Islet precursor cell (in vitro differentiated cells): ENCODE measurements at places on chromosomes 6 and 20.
A peak's percentile ranks its signal among the peaks of the same experiment; 100 is the strongest.

- DNase-seq, result peak; percentile 84
These were observed 36.2 kb upstream of the MRPS18A start for GRCh38 chr6:43723737-43724295.

GRCh38 chr6:45047573-45047972 lies 280.6 kb upstream of the RUNX2 start:
- no peak for DNase-seq

GRCh38 chr6:32415521-32416019 lies 8.6 kb upstream of the BTNL2 start:
- DNase-seq, result peak; percentile 82

DNA sequence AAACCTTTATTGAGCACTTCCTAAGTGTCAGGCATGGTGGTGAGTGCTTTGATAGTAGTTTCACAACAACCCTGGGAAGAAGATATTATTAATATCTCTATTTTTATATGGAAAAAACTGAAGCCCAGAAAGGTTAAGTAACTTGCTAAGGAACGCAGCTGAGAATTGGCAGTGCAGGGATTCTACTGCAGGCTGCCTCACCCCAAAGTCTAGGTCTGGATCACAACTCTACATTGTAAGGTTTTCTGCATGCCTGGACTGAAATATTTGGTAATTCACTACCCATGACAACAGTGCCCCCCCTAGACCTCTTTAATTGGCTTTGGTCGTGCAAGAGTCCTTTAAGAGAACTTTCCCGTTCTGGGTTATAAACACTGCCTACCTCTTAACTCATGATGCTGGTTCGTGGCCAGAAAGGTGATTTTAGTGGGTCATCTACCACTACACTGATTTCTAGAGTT lies 67.1 kb upstream of the KCNQ5 start:
- DNase-seq, result peak; percentile 22

DNA sequence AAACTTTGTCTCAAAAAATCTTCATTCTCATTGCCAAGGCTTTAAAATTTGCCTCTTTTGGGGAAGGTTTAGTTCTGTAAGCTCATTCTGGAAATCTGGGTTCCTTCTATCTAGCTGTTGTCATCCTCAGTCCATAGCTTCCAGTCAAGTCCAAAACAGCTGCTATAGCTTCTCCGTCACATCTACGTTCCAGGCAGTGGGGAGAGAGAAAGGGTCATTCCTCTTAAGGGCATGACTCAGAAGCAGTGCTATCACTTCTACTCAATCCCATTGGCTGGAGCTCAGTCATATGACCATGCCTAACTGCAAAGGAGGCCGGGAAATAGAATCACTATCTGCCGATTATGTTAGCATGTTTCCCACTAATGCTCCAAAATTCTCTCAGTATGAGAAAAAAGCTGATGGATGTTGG lies 141.4 kb upstream of the PTPN1 start:
- DNase-seq, result no peak

DNA sequence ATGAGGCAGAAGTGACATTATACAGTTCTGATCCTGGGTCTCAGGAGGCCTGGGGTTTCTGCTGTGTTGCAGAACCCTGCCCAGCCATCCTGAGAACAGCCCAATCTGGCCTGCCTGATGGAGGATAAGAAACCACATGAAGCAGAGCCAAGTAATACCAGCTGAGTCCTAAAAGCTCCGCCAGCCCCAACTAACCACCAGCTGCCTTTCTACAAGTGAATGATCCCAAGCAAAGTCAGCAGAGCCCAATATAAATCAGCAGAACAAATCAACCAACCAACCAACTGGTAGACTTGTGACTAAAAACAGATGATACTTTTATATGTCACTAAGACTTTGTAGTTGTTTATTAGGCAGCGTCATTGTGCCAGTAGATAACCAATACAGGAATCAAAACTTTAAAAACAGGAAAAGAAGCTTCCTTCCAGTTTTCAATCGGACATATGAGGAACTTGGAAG lies 52.1 kb downstream of the SNX5 start:
- no peak for DNase-seq

GRCh38 chr20:15862178-15862577 lies 711.1 kb downstream of the KIF16B start:
- DNase-seq, result no peak

DNA sequence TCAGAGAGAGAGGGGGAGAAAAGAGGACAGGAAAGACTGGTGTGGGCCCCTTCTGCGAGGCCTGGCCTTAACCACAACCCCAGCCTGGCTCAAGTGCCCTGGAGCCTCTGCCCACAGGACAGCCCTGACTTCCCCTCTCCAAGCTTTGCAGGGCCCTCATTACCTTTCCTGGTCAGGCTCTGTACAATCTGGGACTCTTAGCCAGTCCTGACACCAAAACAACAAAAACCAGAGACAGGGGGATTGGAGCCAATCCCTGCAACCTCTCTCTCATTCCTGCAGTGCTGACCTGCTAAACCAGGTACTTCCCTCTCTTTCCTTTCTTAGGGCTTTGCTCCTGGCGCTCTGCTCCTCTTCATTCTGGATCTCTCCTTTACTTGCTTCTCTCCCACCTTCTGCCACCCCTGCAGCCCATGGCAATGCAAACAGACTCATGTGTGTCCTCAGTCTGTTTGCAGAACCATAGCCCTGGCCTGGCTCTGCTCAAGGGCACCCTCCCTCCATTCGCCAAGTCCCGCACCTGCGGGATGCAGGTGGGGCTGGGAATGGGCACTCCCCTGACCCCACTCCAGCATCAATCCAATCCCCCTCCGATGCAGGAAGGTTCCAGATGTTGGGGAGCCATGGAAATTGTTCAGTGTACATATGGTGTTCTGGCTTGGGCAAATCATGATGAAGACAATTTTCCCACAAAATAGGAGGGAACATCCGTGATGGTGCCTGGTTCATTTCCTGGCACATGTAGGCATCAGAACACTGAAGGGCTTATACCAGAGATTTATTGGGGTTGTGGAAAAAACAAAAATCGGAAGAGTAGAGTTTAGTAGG lies 38.1 kb downstream of the RPP40 start:
- DNase-seq, result peak; percentile 87

DNA sequence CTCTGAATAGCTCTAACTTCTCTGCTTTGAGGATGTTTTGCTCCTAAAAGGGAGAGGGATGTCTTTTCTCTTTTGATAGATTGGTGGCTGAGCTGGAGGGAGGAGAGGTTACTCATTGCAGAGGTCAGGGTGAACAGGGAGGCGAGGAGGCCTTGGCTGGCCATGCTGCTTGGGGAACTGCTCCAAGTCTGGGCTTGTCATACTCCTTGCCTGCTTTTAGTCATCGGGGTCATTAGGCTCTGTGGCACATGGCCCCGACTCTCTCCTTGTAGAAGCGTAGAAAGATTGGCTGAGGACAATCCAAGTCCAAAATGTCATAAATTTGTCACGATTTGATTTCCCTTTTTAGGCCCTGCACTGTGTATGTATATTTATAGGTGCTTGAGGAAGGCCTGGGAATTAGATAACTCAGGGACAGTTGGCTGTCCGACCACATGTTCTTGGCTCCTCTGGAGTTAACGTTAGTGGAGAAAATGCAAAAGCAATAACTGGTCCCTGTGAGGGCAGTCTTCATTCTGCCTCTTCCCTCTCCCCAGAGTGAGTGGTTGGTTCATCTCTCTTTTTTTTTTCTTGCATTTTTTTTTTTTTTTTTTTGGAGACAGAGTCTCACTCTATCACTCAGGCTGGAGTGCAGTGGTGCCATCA lies 160.1 kb downstream of the SCP2D1 start:
- no peak for DNase-seq

DNA sequence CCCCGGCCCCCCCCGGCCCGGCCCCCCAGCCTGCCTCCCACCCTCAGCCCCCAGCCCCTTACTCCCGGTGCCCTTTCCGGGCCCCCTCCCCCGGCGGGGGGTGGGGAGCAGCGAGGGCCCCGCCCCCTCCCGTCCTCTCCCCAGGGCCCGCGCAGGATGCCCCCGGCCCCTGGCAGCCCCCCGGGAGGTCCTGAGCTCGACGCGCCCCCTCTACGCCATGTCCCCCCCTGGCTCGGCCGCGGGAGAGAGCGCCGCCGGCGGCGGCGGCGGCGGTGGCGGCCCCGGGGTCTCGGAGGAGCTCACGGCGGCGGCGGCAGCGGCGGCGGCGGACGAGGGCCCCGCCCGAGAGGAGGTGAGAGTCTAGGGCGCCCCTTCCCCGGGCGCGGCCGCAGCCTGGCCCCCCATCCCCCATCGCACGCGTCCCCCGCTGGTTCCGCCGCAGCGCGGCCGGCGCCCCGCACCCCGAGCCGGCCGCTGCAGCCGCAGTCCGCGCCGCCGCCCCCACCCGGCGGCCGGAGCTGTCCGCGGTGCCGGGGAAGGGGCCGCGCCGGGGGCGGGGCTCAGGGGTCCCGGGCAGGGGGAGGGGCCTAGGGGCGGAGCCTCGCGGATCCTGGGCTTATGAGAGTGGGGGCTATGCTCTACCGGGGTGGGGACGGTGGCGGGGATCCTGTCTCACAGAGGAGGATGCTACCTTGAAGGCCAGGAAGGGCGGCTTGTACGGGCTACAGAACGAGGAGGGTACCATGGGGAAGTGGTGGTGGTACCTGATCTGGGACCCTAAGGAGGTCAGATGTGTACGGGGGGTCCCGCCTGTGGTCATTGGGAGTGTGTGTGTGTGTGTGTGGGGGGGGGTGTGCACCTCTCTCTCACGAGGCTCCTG lies 516 bp downstream of the TMEM151B start:
- DNase-seq, result no peak

- no peak for DNase-seq
These were observed 252.0 kb downstream of the TBX18 start for GRCh38 chr6:84512391-84512790.

GRCh38 chr6:70706491-70707123 lies 38.9 kb downstream of the SMAP1 start:
- no peak for DNase-seq

GRCh38 chr20:20710443-20711315 lies 1.8 kb downstream of the RALGAPA2 start:
- no peak for DNase-seq

DNA sequence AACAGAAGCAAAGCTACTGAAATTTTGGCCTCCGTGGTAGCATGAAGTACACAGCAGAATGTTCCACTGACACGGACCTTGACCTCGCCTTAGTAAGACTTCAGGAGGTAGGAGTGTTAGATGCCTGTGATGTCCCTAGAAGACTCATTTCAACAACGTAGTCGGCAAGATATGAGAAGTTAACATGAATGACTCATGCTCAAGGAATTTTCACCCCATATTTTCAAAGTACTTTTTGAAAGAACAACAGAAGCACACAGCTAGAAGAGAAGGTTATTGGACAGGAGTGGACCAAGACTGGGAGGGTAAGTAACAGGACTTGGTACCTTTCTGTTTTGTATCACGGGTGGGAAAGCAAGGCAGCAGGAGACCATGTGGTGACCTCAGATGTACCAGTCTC lies 78.0 kb downstream of the DZANK1 start:
- DNase-seq, result no peak

GRCh38 chr6:3157131-3157933 lies at the start of gene TUBB2A:
TSS of gene TUBB2A (minus strand) at chr6:3157544. CDS start at chr6:3157463, 81 bp downstream.
- DNase-seq, result peak; percentile 86

- no peak for DNase-seq
These were observed 86.3 kb upstream of the IRAK1BP1 start for GRCh38 chr6:78781001-78781400.

GRCh38 chr6:135830452-135830881 lies 21.0 kb upstream of the PDE7B start:
- no peak for DNase-seq

GRCh38 chr6:330948-331347 lies 38.7 kb downstream of the DUSP22 start:
- DNase-seq, result no peak

DNA sequence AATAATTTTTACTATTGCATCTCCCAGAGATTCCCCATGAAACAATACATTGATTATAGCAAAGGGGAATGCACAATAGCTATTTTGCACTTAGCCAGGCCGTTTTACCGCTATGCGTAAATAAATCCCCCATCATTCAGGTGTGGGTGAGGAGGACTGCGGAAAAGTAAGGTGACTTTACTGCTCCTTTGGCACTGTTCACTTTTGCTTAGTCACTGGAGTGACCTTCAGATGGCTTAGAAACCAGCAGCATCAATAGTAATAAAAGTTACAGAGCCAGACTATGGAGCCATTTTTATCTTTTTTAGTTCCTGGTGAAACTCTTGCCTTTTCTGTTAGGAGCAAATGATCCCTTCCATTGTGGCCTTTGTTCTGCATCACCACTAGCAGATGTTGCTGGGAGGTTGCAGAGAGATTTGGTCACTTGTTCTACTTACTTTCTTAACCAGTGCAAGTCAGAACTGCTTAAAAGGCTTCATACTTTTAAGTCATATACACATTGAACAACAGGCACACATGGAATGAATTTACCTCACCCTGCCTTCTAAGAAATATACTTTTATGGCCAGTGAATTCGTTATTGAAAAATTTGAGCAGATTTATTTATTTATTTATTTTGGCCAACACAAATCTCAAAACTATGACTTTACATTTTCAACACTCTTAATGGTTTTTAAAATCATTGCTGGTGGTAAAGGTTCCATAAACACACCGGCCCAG lies 12.1 kb upstream of the BTBD3 start:
- DNase-seq, result no peak

GRCh38 chr6:151721671-151722070 lies 85.8 kb upstream of the ESR1 start:
- DNase-seq, result no peak

DNA sequence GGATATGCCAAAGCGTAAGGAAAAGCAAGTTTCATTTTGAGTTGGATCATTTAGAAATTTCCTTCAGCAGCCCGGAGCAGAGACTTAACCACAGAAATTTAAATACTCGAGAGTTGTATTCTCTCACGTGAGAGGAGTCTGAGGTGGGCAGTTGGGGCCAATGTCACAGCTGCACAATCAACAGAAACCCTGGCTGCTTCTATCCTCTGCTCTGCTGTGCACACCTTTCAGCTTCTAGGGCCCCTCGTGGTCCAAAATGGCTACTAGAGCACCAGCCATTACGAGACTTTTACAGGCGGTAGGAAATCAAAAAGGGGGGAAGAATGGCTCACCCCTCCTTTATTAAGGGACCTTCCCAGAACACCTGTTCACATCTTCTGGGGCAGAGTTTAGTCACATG lies 153.9 kb downstream of the TAF4 start:
- no peak for DNase-seq

DNA sequence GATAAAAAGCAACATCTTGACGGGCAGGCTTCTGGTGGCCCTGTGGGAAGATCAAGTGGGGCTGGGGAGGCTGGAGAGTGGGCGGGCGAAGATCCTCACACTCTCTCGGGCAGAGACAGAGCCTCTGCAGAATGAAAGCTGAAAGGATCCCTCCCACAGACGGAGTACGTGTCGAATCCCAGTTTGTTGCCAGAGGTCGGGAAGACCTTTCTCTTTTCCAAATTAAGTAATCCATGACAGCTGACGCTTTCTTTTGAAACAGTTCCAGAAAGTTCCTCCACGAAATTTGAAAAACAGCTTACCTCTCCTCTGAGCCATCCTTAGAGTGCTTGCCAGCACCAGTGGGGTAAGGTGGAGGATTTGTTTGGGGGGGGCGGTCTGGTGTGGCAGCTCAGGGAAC lies 155.6 kb upstream of the SMLR1 start:
- DNase-seq, result no peak

- no peak for DNase-seq
These were observed 142.9 kb downstream of the WDR27 start for GRCh38 chr6:169558774-169559441.

- DNase-seq, result no peak
These were observed 45.0 kb upstream of the IRF4 start for GRCh38 chr6:346386-347030.

- DNase-seq, result no peak
These were observed 46.0 kb downstream of the MAPK14 start for GRCh38 chr6:36073587-36073986.
